Stimulated activated CD8-positive, alpha-beta memory T cell treated with anti-CD3 and anti-CD28 coated beads, Interleukin-2, amount 100 ng/mL, for 1 hour (primary cell): ENCODE measurements at places on chromosomes 4 and X.

GRCh38 chr4:7116705-7117104, 48.8 kb upstream of the GRPEL1 start:
- no peak for DNase-seq

- DNase-seq = no peak
Observed at GRCh38 chr4:173415885-173416653, 17.2 kb upstream of the SCRG1 start.

DNA sequence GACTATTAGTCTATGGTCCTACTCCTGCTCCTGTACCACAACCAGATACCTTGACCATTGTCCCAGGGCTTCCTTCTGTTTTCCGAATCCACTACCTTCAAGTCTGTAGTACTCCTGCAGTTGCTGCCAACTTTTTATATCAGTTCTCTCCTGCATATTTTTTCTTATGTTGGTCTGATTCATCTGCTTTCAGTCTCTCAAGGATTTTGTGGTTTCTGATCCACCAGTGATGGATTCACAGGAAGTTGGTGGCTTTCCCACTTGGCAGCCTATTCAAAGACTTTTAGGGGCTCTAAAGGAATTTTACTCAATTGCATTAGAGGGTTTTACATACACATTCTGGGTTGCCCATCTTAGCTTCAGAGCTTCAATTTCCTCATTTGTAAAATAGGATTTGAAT, 23.6 kb downstream of the KIF4A start:
- no peak for DNase-seq

GRCh38 chrX:9866633-9867032, 80.4 kb downstream of the SHROOM2 start:
- DNase-seq = no peak

GRCh38 chr4:16573739-16574138, 324.7 kb downstream of the LDB2 start:
- no peak for DNase-seq

DNA sequence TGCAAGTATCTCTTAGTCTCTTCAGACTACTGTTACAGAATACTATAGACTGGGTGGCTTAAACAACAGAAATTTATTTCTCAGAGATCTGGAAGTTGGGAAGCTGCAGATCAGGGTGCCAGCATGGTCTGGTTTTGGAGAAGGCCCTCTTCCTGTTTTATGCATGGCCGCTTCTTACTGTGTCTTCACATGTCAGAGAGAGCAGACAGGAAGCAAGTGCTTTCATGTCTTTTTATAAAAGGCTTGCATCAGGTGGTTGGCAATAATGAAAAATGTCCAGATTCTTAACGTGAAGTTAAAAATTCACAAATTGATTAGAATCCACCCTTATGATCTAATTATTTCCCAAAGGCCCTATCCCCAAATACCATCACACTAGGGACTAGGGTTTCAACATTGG, 284.9 kb downstream of the RPA4 start:
- no peak for DNase-seq

GRCh38 chr4:118279328-118279727, 73.5 kb downstream of the PRSS12 start:
- DNase-seq = no peak

- DNase-seq = no peak
Observed at GRCh38 chrX:20472148-20472547, 205.4 kb upstream of the RPS6KA3 start.

DNA sequence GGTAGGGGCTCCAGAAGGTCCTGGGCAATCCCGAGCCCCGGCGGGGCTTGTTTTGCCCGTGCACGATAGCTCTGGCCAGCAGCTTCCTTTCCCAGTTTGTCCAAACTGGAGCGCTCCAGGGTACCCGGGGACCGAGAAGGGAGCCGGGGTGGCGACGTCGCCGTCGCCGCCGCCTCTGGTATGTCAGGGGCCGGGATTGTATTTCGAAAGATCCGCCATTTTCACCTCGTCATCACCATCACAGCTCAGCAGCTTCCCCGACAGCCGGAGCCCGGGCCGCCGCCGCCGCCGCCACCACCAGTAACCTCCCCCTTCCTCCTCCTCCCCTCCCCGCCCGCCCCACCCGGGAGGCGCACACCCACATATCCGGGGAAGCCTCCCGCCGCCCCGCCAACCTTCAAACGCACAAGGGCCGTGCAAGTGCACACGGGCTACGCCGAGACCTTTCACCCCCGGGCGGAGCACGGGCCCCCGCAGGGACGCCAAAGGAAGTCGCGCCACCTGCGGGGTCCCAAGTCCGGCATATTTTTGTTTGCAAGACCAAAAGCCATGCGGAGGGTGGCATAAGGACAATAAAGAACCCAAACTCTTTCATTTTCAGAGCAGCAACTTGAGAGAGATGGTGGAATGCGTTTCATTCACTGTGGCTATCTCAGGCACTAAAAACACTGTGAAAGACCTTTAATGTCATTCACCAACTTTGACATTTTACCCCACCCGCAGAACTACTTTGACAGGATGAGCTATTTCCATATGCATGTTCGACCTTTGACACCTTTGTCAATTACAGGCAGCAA, at the start of gene LIN54:
Gene LIN54, minus strand, starts transcription at position 302 of the 797 bp plus-strand sequence. CDS start 25,979 bp downstream, outside the sequence.
- peak; percentile 75 for DNase-seq

DNA sequence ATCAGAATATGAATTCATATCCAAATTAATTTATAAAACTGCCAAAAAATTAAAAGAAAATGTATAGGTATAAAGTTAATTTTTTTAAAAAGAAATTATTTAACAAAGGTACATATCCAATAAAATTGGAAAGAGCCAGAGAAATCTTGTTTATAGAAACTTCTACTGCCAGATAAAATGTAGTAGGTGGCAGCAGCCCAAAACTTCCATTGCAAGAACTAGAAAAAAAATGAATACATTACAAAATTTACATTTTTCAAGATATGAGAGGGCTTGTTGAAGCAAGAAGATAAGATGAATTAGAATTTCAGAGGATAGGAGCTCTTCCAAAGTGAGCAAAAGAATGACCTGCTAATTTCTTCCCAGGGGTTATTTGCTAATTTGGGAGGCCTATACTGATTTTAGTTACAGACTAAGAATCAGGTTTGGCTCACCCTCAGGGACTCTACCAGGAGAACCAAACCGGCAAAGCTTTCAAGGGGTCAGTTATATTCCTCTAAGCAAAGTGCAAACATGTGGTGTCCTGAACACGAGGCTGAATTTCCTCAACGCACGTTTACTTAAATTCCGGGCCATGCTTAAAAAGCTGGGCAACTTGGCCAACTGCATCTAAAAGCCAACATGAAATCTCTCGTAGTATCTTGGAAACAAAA, 17.5 kb downstream of the ANKRD50 start:
- no peak for DNase-seq

GRCh38 chr4:67436742-67437141, 108.6 kb downstream of the CENPC start:
- DNase-seq = no peak

DNA sequence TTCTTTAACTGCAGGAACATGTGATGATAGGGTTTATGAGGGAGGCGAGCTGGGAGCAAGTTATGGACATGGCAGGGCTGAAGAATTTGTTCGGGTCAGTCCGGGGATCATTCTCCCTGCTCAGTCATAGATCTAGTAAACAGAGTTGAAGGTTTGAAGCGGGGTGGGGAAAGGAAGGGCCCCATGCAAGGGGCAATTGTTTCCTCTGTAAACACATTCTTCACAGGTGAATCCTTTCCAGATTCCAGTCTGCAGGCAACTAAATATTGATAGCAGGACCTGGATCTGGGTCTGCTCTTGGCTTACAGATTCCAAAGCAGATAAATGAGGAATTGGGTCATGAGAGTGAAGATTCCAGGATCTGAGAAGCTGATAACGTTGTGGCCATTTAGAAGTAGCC, 44.3 kb upstream of the ARHGAP24 start:
- no peak for DNase-seq

GRCh38 chr4:742742-743311, 37.2 kb downstream of the PCGF3 start:
- DNase-seq = peak; percentile 57

GRCh38 chr4:184812199-184812542, 13.6 kb downstream of the ACSL1 start:
- no peak for DNase-seq

GRCh38 chr4:155617296-155617695, 49.4 kb upstream of the GUCY1A1 start:
- DNase-seq = no peak

- DNase-seq = no peak
Observed at GRCh38 chr4:74460833-74461232, 15.9 kb downstream of the AREG start.

DNA sequence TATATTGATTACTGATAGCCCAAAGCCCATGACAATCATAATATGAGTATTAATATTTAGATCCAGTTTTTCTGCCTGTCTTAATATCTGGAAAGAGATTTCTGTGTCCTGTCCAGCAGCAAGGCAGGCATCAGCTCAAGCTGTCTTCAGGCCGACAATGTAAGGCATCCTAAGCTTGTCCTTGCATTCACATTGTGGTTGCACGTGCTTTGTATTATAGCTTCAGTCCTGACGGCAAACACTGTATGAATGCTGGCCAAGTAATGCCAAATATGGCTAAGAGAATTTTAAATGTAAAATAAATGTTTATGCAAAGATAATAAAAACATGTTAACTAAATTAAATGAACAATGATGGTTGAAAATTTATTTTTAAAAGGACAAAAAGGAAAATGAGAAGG, 255.7 kb upstream of the RPS6KA3 start:
- DNase-seq = no peak

GRCh38 chrX:106692425-106693065, 34.0 kb upstream of the RNF128 start:
- DNase-seq = no peak

DNA sequence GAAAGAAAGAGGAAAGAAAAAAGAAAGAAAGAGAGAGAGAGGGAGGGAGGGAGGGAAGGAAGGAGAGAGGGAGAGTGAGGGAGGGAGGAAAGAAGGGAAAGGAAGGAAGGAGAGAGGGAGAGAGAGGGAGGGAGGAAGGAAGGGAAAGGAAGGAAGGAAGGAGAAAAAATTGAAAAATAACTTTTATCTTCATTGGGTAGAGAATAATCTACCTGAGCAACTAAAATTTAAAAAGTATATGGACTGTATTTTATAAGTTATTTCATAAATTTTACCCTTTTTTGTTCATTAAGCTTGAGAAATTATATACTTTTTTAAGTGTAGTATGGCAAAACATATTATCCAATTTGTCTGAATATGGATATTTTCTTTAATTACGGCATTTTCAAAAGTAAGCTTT, 32.0 kb downstream of the ARSJ start:
- DNase-seq = no peak

DNA sequence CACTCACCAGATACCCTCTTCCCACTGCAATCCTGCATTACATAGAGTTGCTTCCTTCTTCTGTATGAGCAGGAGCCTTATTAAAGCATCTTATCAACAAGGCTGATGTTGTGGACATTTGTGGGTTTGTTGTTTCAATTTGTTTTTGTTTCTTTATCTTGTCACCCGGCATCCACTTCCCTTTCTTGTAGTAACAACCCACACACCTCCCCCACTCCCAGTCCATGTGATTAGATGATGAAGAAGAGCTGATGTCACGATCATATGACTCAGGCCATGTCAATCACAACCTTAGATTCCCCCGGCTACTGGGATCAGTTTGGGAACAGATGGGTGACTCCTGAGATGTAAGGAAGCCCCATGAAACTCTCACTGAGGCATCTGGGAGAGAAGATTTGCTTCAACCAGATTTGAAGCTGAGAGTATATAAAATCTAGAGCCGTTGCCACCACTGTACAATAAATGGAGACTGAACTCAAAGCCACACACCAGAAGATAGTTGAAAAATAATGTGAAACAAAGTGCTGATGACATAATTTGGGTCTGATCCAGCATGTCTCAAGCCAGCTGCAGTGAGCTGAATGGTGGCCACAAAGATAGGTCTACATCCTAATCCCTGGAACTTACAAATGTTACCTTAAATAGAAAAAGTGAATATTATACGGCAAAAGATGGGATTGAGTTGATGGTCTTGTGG, 34.1 kb upstream of the SRD5A3 start:
- DNase-seq = no peak

DNA sequence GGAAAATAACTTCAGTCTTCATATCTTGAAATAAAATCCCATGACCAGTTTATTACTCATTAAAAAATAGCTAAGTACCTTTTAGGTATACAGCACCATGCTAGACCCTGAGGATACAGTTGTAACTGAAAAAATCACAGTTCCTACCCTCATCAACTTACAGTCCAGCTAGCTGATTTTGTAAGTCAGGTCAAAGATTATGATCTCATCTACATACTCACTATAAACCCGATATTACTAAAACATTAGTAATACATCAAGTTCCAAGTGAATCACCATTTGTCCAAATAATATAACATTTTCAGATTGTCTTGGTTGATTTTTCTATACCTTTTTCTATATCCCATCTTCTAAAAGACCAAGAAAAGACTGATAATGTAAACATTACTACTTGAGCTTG, 333.9 kb downstream of the INPP4B start:
- DNase-seq = no peak

GRCh38 chr4:40247350-40247749, 50.5 kb downstream of the RHOH start:
- peak; percentile 38 for DNase-seq

GRCh38 chr4:108172753-108173598, 4.2 kb upstream of the LEF1 start:
- peak; percentile 49 for DNase-seq

GRCh38 chr4:94208918-94209317, 1.3 kb downstream of the SMARCAD1 start:
- DNase-seq = no peak

GRCh38 chr4:77127215-77127614, 29.8 kb upstream of the CCNG2 start:
- no peak for DNase-seq

- no peak for DNase-seq
Observed at GRCh38 chrX:37754516-37754915, 25.3 kb upstream of the CYBB start.

- no peak for DNase-seq
Observed at GRCh38 chr4:57405359-57405758, 295.2 kb upstream of the IGFBP7 start.

DNA sequence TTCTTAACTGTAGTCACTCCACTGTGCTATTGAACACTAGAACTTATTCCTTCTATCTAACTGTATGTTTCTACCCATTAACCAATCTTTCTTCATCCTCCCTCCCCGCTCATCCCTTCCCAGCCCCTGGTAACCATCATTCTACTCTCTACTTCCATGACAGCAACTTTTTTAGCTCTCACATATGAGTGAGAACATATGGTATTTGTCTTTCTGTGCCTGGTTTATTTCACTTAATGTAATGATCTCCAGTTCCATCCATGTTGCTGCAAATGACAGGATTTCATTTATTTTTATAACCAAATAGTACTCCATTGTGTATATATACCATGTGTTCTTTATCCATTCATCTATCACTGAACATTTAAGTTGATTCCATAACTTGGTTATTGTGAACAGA, 186.5 kb downstream of the GABRB1 start:
- DNase-seq = no peak

- DNase-seq = no peak
Observed at GRCh38 chr4:40878548-40879055, 128.8 kb downstream of the NSUN7 start.

GRCh38 chr4:109301651-109302360, 652 bp downstream of the COL25A1 start:
- no peak for DNase-seq
